ENCODE measurements at places on chromosomes 4 and X. TPM values are rescaled to one million over a fixed set of nuclear protein-coding genes. Genes with fewer than 3 reads are reported as not detected.

- DNase-seq: peak; percentile 95
Measured at GRCh38 chrX:74614093-74614909, at the start of gene RLIM. Gene RLIM, minus strand, starts transcription at chrX:74614624. Its CDS starts 18,647 bp downstream, at chrX:74595977.

DNA sequence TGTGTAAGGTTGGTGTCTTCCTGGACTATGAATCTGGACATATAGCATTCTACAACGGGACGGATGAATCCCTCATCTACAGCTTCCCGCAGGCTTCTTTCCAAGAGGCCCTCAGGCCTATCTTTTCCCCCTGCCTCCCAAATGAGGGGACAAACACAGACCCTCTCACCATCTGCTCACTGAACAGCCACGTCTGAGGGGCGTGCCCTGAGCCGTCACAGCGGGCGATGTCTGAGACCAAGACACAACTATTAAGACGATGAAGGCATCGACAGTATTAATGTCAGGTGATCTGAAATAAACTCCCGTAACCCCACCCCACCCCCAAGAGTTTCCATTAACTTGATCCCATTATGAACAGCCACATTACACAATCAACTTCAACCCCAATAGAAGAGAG lies 7.9 kb downstream of the TRIML1 start:
- DNase-seq: no peak

DNA sequence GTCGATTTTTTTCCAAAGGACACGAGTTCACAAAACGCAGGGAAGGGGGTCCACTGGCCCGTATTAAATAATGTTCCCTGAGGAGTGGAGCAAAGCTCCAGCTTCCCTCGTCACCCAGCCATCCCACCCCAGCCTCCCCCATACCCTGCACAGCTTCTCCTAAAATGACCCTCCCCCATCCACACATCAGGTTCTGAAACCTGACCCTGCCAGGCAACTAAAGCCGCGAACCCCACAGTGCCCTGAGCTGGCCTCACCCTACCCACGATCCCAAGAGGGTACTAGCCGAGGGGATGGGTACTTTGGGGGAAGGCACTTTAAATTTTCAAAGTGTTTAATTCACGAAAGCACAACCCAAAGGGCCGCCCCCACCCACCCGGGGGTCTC lies 634 bp downstream of the APOO start:
- no peak for DNase-seq

DNA sequence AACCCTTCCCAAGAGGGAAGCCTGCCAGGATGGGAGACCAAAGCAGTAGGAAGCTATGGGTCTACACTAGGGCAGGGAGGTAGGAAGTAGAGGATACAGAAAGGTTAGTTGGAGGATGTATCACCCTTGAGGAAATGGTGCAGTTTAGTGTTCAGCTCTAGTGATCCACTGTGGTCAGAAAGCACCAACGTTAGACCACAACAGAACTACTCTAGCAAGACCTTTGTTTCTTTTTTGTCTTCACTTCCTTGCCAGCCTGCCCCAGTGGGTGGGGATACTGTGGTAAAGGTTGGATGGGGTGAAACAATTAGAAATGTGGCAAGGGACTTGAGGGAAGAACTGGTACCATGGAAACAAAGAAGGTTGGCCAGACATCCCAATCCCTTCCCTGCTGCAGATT lies 83.3 kb downstream of the DDIT4L start:
- DNase-seq: no peak

GRCh38 chr4:107366016-107366735 lies 330.1 kb upstream of the DKK2 start:
- no peak for DNase-seq

- no peak for DNase-seq
Measured at GRCh38 chr4:53816561-53816960, 225.3 kb upstream of the LNX1 start.

DNA sequence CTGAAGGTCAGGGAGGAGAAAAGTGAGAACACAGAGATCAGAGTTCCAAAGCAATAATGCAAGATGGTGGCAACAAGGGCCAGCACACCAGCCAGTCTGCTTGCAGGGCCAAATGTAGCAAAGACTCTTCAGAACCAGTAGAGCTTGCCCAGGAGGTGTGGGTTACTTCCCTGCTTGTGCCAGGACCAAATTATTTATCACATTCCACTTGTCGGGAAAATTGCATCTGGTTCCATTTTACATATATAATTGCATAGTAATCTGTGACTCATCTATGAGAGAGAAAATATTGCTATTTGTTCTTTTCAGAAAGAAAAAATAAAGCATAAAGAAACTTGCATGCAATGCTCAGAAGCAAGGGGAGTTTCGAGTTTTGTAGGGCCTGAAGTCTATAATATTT lies 41.4 kb downstream of the MAML3 start:
- peak; percentile 38 for DNase-seq

- peak; percentile 73 for DNase-seq
Measured at GRCh38 chrX:130055103-130055502, 55.2 kb downstream of the ELF4 start.

DNA sequence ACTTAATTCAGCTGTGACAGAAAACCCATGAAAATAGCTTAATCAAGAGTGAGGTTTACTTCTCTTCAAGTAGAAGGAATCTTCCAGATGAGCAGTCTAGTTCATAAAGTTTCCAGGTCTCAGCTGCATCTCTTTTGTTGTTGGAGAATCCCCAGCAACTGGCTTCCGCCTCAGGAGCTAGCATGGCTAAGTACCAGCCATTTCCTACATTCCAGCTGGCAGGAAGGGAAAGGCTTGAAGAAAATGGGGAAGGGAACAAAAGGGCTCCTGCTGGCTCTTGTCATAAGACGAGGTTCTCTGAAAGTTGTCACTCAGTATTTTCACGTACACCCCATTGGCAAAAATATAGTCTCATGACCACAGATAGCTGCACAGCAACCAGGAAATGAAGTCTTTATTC lies 27.3 kb upstream of the TRIM2 start:
- no peak for DNase-seq

Gene FAM53A
- 1.6 TPM for total RNA-seq

Gene FAM9C
- not detected for total RNA-seq

Gene RAB39B
- 1.6 TPM for total RNA-seq

Gene GPR78
- 2.0 TPM for total RNA-seq

- DNase-seq: peak; percentile 32
Measured at GRCh38 chrX:51459125-51459524, 37.3 kb downstream of the NUDT11 start.

- DNase-seq: no peak
Measured at GRCh38 chrX:23287191-23287725, 47.4 kb upstream of the PTCHD1 start.

GRCh38 chr4:100062921-100063320 lies 112.8 kb upstream of the H2AZ1 start:
- DNase-seq: no peak

- DNase-seq: peak; percentile 64
Measured at GRCh38 chr4:143207555-143207954, 22.8 kb downstream of the USP38 start.

Gene SPANXB1
- not detected for total RNA-seq

- DNase-seq: no peak
Measured at GRCh38 chrX:56986138-56986537, 9.2 kb downstream of the SPIN3 start.

GRCh38 chr4:142081025-142081424 lies 444.6 kb downstream of the IL15 start:
- DNase-seq: peak; percentile 39

Gene RASL11B
- not detected for total RNA-seq

- peak; percentile 1 for DNase-seq
Measured at GRCh38 chrX:108097380-108097779, 5.8 kb downstream of the ATG4A start.

Gene TMSB15B
- total RNA-seq: 7.6 TPM

GRCh38 chr4:174193438-174194374 lies 89.8 kb downstream of the FBXO8 start:
- DNase-seq: peak; percentile 24

Gene ATP1B4
- not detected for total RNA-seq

- no peak for DNase-seq
Measured at GRCh38 chr4:145176641-145177432, 3.6 kb downstream of the OTUD4 start.

DNA sequence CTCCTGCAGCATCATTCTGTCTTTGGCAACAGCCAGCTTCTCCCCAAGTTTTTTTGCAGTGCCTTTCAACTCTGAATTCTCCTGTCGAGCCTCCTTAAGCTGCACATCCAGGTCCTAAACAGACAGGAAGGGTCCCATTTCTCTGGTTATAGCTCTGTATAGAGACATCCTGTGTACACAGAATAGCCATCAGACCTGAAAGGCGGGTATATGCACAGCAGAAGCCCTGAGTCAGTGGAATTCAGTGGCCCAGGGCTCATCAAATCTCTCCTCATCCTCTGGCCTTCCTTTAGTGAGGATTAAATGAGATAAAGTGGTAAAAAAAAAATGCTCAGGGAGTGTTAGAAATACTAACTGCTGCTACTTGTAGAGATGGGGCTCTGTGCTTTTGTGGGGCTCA lies 73.8 kb downstream of the FAM184B start:
- no peak for DNase-seq

- DNase-seq: no peak
Measured at GRCh38 chrX:140434347-140434746, 70.5 kb downstream of the SOX3 start.

- no peak for DNase-seq
Measured at GRCh38 chr4:80393970-80394250, 58.4 kb downstream of the CFAP299 start.

- no peak for DNase-seq
Measured at GRCh38 chrX:41245641-41246040, 88.3 kb upstream of the DDX3X start.

GRCh38 chr4:45679411-45679810 lies 444.4 kb downstream of the GABRG1 start:
- DNase-seq: no peak

DNA sequence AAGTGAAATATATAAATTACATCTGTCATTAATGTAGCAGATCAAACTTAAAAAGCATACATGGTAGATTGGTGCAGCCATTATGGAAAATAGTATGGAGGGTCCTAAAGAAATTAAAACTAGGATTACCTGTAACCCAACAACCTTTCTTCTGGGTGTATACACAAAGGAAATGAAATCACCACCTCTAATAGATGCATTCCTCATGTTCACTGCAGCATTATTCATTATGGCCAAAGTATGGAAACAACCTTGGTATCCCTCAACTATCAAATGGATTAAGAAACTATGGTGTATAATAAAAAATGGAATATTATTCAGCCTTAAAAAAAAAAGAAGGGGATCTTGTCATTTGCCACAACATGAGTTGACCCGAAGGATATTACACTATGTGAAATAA lies 13.7 kb downstream of the WDFY3 start:
- DNase-seq: no peak

- peak; percentile 61 for DNase-seq
Measured at GRCh38 chrX:134542485-134542884, 82.5 kb downstream of the HPRT1 start.

Gene CSAG1
- not detected for total RNA-seq

DNA sequence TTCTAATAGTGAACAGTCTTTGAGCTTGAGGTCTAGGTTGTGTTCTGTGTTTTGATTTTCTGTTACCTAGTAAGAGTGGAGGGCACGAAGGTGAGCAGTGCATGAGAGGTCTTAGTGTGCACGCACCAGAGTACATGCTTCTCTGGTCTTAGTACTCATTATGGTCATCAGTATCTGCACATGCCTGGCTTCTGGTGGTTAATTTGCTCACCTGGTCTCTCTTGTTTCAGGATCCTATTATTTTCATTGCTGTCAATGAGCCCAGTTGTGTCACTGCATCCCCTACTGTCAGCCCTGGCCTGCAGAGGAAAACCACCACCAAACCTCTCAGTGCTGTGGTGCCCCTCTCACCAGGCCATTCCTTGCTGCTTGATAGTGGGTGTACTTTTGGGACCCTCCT lies 54.8 kb downstream of the NSUN7 start:
- no peak for DNase-seq

DNA sequence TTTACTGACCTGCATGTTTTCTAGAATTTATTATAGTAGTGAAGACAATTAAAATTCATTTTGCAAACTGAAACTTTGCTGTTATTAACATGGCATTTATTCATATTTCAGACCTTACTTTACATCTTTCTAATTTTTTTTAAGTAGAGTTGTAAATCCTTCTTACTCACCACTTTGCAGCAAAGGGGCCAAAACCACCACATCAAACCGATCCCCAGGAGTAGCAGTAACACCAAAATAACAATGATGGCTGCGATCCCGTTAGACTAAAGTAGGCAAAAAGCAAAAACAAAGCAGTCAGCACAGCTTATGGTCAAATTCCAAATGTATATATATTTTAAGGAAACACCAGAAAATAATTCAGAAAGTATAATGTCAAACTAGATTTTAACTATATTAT lies 64.7 kb downstream of the ANTXR2 start:
- DNase-seq: no peak

Data from fibroblast of the aortic adventitia (primary cell).